ENCODE measurements at places on chromosomes 2 and 18.

DNA sequence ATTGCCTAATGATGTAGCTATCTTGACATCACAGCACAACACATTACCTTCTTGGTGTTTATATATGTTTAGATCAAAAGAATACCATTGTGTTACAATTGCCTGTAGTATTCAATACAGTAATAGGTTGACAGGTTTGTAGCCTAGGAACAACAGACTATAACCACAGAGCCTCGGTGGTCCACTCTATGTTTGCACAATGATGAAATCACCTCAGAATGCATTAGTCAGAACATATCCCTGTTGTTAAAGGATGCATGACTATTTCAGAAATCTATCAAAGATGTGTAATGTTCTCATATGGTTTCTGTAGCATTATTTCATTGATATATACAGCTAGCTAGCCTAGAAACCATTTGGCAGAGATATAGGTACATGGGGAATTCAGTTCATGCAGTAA is 8.9 kb downstream of the METTL5 start:
- no peak for DNase-seq

DNA sequence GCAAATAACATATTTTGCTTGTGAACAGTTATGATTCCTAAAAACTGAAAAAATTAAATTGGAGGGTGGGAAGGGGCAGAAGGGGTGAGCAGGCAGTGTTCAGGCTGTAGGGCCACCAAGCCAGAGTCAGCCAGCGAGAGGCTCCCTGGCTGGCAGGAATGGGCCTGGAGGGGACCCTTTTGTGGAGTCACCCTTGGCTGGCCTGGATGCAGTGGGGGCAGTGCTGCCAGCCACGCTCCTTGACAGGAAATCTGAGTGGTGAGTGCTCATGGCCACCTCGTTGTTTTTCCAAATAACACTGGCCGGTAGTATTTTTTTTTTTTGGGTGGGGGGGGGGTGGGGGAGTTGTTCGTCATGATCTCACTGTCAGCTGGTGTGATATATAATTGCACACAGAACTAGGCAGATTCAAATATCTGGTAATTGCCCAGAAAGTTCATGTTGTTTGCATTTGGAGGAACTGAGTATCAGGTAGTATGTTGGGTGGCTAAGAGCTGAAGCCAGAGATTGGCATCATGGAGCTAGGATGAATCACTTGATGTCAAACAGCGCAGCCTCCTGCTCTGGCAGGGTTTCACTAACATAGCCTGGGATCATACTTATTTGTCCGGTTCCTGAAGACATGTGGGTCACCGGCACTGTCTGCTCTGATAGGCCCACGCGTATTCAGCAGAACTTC is 160.0 kb downstream of the PTGR3 start:
- no peak for DNase-seq

DNA sequence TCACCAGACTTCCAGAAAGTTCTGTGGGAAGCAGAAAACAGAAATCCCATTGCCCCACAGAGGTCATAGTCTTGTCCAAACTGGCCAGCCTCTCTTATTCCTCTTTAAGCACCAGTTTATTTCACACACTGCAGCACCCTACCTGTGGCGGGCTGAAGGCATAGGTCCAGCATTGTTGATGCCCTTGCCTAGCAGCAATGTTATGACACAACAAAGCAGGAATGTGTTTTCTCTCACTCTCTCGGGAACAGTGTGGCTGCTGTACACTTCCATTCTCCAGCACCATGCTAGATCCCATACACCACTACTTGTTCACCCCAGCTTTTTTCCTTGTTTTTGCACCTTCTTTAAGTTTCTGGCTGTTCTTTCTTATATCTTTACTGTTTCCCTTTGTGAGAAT is 181.6 kb downstream of the DNAH6 start:
- DNase-seq, result no peak

DNA sequence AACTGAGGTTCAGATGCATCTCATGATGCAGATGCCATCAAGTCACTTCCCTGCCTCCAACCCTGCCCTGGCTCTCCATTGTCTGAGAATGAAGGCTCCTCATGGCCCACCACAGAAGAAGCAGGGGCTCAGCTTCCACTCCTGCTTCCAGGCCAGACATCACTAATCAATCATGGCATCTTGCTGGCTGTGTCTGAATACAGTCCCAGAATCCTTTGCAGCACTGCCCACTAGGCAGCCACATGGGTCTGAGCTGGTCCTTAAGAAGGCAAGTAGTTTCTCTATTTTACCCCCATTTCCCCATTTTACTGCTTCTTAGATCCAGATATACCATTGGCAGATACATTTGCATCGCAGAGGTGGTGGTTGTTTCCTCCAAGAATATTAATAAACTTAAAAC is 7.3 kb downstream of the ASPRV1 start:
- no peak for DNase-seq

DNA sequence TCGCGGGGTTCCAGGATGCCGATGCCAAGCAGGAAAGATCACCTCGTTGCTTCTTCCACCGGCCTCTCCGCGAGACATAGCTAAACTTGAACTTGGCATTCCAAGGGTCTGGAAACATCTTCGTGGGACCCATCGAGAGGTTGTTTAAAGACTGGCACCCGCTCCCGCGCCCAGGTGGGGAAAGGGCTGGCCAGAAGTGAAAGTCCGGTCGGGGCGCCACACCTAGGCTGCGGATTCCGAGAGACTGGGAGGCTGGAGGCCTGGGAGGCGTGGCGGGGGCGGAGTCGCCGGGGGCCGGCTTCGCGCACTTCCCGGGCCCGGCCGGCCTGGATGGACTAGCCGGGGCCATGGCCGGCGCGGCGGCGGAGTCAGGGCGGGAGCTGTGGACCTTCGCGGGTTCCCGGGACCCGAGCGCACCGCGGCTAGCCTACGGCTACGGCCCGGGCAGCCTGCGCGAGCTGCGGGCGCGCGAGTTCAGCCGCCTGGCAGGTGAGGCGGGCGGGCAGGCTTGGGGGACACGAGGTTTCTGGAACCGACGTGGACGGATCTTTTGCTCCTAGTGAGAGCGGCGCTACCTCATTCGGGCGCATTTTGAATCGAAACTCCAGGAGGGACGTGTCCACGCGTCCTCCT is at the start of gene MOCOS:
MOCOS (plus strand) TSS at position 305 of the 633 bp plus-strand sequence; CDS start at position 348, 43 bp downstream.
- peak; percentile 38 for DNase-seq

DNA sequence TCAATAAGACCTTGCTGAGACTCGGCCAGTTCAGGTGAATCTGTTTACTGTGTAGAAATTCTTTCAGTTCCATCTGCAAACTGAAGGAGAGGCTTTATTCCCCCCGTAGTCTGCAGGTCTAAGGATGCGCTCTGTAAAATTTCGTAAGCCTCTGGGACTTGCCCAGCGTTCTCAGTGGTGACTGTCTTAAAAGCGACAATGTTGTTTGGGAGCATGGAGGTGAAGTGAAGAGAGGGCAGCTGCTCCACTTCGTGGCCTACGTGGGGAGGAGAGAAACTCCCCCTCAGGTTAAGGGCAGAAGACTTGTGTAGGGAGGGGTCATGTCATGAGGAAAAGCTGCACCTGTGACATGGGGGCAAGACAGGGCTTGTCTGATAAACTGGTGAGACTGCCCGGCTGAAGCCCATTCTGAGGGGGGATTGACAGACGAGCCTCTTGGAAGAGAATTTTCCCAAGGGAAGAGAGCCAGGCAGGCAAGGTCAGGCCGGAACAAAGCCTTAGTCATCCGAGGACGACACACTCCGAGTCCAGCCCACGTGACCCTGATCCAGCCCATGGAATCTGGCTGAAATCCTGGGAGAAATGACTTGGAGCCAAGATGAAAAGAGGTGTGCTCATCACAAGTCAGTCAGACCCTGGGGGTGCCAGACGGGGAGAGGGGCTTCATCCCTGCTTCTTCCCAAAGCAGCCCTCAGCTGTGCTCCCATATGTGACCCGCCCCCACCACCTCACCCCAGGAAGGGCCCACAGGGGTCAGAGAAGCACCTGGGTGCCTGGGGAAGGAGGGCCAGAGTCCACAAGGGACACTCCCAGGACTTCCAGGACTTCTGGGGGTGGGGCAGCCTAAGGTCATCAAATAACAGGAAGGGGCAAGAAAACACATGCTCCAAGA is 88.5 kb upstream of the SH3BP4 start:
- no peak for DNase-seq
